Daoy (cell line): ENCODE measurements at places on chromosomes 6 and 20.

- DNase-seq = peak; percentile 61
Measured at GRCh38 chr20:1934721-1935573, 39.7 kb downstream of the SIRPA start.

GRCh38 chr20:49845060-49845459, 32.4 kb downstream of the SLC9A8 start:
- DNase-seq = no peak

DNA sequence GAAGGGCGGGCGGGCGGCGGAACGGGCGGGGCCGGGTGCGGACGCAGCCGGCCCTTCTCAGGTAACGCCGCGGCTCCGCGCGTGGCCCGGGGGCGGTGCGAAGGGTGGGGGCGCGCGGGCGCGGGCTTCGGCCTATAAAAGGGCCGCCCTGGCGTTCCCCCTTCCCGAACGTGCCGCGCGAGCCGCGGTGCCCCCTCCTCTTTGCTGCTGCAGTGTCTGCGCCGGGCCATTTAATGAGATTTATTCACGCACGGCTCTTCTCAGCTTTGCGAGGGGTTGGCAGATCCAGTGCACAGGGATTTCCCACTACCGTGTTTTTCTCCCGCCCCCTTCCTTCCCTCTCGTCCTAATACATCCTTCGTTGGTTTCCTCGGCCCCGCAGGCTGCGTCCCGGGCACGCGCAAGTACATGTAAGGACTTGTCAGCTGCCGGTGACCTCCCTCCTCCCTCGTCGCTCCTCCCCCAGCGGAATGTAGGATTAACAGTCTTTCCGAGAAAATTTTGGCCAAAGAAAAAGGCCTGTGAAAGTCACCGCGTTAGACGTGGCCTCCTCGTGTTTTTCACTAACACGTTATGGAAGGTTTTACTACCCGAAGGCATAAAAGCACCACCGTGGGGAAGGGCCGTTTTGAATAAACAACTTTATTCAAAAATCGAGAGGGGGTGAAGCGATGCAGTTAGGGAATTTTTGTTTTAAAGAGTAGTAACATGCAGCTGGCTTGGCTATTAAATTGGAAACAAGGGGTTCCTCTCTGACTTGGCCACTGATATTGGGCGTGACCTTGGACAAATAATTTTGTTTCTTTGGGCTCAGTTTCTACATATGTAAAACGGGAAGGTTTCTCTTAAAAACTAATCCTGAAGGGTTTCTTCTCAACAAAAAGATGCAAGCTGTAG, 966 bp upstream of the REV3L start:
- DNase-seq = peak; percentile 93

GRCh38 chr6:146975093-146975492, 229.1 kb upstream of the STXBP5 start:
- no peak for DNase-seq

DNA sequence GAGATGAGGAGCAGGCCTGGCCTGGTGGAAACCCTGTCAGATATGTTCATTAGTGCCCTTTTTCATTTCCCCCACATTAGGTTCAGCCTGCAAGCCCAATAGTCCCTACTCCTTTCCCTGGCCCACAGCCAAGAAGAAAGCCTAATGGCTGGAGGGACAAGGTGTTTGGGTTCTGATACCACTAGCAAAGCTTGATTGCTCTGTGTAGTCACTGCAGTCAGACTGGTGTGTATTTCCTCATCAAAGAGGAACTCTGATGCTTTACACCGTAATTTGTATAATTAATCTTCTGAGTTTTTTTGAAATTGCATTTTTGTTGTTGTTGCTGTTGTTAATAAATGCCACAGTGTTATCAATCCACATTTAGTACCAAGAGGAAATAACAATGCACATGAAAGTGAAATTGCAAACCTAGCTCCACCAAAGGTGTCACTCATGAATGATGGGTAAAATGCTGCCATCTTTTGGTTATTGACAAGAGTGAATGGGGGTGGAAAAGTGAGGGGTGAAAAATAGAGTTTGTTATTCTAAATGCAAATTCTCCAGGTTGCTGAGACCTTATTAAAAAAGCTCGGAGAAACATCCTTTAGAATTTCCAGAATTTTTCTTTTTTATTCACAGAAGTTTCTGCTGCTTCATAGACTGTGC, 320.2 kb upstream of the POU3F2 start:
- no peak for DNase-seq

DNA sequence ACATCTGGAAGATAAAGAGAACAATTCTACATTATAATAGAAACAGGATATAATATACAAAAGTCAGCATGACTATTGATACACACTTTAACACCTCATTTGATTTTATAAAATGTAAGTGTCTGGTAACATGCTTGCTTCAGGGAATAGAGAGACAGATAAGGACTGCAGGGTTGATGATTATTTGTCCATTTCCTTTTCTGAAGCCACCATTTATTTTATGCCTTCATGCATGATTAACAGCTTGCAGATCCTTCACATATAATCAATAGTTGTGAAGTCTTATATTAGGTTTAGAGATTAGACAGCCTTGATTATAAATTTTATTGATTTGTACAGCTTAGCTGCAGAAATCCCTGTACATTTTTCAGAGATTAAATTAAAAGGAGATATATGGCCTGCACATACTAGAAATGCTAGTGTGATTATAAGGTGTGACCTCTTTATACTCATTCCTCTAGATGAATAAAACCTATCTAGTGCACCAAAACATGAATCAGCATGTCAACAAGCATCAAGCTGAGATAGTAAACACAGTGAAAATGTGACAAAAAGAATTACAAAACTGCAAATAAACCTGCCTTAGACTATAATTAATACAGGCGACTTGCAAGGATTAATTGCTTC, 198.8 kb upstream of the THEMIS start:
- no peak for DNase-seq

DNA sequence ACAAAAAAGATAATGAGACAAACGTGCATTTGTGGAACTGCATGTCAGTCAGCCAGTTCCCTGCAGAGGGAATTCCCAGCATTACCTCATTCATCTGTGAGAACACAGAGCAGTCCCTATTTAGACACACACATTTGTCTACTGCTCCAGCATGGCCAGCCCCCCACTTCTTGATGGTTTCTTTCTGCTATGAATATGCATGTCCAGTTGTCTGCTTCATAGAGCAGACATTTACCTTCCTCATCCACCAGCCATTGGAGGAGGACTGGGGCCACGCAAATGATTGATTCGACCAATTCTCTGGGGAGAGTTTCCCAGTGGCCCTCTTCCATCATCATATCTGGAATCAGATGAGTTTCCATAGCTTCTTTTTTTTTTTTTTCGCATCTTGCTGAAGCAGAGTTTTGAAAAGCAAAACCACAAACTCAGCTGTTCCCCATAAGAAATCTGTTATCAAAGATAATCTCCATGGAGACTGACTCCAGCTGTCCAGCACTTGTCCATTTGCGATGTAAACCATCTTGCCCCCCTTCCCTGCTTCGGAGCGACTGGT, 11.8 kb downstream of the ENPP1 start:
- DNase-seq = peak; percentile 59

- no peak for DNase-seq
Measured at GRCh38 chr6:11522812-11523605, 14.5 kb upstream of the TMEM170B start.

- peak; percentile 63 for DNase-seq
Measured at GRCh38 chr6:125507987-125508655, 206.4 kb upstream of the HDDC2 start.

GRCh38 chr6:168184701-168185100, 105.7 kb upstream of the FRMD1 start:
- no peak for DNase-seq

DNA sequence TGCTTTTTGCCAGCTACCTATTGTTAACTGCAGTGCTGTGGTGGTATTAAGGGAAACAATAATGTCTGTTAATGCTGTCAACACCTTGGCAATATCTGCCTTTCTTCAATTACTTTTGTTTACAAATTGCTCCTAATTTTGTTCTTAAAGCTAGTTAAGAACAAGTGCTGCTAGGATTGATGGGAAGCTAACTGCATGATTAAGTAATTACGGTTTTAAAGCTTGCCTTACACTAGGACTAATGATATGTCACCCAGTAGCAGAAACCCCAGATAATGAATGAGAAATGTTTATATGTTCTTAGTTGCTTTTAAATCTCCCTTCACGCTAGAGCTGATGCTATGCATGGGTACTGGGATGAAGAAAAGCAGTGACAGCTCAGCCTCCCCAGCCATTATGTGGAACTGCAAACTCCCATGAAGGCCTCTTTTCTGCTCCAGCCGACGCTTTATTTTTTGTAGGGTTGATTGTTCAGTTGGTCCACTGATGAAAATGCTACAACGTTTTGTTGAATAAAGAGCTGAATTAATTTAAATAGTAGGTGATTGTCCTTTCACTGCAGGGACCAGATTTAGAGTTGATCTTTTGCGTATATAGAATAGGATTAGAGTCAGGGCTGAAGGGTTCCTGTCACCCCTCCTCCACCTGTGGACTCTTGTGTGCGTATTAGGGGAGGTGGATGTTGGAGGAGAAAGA, 610.5 kb downstream of the TFAP2B start:
- DNase-seq = no peak

- peak; percentile 9 for DNase-seq
Measured at GRCh38 chr6:3471711-3472110, 14.9 kb upstream of the SLC22A23 start.

DNA sequence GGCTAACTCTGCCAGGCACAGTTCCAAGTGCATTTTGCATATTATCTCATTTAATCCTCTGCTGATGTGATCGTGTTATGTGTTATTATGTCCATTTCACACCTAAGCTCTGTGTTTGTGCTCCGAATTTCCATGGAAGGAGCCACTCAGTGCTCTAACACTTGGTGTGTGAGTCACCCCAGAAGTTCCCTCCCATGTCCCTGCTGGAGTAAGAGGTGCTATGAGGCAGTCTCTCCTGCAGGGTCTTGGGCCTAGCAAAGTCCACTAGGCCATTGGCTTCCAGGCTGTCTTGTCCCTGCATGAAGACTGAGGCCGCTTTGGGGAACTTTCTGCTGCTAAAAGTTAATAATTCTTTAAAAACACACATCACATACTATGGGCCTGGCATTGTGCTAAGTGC, 405.9 kb upstream of the SULF2 start:
- peak; percentile 19 for DNase-seq

- DNase-seq = no peak
Measured at GRCh38 chr6:66429210-66429609, 722.2 kb upstream of the EYS start.

DNA sequence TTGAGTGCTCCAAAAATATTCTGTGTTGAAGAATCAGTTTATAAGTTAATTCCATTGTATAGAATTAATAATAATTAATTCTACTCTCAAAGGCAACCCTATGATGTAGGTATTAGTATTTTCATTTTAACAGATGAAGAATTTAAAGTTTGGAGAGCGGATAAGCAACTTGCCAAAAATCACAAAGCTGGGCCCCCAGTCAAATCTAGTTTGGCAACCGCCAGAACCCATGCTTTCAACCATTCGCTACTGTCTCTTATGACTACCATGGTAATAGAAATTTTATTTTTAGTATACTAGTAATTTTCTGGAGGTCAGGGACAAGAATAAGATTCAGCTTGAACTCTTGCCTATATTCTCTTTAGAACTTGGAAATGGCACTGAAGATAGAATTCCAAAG, 229.8 kb downstream of the IBTK start:
- DNase-seq = no peak

DNA sequence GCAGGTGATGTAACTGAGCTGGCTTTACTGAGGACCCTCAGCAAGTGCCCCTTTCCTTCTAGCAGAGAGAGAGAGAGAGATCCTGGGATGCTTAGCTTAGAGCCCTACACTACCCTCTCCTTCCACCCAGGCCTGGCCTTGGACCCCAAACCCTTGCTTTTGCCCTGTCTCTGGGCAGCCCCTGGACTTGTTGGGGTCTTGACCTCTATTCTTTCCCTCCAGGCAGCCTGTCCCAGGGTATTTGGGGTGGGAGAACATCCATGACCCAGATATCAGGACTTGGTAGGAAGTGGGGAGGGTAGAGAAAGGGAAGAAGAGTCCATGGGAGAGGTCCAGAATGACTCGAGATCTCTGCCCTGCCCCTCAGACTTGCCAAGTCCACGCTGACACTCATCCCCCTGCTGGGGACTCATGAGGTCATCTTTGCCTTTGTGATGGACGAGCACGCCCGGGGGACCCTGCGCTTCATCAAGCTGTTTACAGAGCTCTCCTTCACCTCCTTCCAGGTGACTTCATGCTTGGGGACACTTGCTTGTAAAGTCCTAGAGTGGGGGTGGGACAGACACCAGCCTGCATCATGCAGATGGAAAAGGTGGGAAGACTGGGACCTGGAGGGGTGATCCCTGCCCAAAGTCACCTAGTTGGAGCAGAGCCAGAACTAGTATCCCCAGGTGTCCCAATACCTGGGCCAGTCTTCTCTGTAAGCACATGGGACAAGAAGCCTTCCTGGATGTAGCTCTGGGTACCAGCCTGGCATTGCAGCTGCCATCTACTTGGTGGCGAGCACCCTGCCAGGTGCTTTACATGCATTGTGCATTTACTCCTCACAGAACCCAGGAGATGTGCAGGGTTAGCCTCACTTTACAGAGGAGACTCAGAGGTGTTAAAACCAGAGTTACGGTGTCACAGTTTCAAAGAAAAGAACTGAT, 30.9 kb downstream of the GLP1R start:
- no peak for DNase-seq

- no peak for DNase-seq
Measured at GRCh38 chr6:168737014-168737413, 296.0 kb downstream of the SMOC2 start.

DNA sequence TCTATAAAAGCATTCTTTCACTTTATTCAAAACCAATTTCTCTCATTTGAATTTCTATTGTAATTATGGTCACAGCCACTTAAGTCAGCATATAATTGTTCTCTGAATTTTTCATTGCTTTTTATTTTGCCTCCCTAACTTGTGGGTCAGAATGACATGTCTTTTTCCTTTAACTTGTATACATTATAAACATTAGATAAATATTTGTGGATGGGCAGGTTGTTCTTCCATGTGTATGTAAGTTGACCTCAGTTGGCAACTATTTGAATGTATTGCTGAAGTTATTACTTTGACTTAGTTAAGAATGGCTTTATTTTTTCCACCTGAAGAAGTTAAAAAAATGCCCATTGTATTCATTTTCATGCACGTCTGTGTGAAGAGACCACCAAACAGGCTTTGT, 83.0 kb upstream of the MAP3K7 start:
- DNase-seq = no peak
